ENCODE measurements at places on chromosomes 6 and 20.

GRCh38 chr6:20173833-20174792 lies 38.2 kb downstream of the MBOAT1 start:
- DNase-seq = no peak

GRCh38 chr6:2158596-2159271 lies 86.7 kb downstream of the GMDS start:
- DNase-seq = no peak

DNA sequence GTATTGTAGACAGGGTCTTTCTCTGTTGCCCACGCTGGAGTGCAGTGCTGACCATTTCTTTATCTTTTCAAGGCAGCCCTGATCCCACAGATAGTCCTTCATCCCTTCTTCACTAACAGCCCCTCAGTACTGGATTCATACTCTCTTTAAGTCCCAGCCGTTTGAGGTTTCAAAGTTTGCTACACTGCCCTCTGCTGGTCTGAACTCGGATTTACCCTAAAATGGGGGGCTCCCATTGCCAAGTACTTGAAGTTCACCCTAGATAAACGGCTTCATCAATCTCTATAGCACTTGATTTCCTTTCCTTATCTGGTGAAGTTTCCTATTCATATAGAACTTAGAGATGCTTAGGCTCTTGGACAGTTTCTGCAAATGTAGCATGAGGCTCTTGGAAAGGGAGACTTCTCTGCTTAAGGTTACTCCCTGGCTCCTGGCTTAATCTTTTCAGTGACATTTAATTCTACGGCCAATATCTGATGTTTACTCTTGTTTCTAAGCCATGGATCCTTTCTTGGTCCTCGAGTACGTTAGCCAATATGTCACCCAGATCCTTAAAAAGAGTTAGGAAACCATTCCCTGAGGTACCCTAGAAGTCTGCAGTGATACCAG lies 21.4 kb upstream of the PREP start:
- peak; percentile 44 for DNase-seq

DNA sequence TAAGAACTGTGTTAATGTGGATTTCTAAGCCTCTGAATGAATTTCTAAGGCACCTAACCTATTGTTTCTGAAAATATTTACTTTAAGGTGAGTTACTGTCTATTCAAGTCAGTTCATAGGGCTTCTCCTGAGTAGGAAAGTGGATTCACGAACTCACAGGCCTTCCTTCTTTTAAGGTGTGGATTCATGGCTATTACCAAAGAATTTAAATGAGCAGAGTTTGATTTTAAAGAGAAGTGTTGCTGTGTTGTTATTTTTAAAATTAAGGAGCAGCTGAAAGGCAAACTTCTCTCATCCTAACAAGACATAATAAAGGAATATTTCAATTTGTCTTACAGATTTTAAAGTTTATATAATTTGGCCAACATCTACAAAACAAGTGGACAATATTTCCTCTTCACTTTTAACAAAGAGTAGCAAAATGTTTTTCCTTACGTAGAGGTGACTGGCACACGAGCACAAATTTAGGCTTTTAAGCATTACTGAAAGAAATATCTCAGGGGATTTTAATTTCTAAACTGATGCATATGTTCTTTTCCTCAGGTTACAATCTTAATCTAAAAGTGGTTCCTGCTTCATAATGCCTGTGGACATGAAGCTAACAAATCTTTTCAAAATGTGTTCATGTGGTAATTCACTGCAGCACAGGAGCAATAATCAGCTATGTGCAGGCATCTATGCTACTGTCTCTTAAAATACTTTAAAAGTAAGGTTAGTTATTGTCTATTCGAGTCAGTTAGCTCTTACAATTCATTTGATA lies 602 bp upstream of the TSPYL4 start:
- DNase-seq = no peak

DNA sequence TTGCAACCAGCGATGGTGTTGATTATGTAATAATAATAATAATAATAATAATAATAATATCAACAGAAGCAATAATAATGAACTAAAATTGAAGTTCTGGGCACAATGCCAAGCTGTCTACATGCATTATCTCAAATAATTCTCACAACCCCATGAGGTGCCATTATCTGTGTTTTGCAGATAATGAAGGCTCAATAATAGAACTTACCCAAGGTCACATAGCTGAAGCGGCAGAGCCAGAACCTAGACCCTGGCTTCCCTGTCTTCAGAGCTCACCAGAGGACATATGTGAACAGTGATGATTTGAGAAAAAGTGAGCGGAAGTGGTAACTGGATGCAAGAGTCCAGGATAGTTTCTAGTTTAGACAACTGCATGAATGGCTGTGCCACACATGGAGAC lies 91.0 kb downstream of the HIVEP1 start:
- DNase-seq = no peak

GRCh38 chr6:108947114-108947854 lies 99.1 kb downstream of the ARMC2 start:
- no peak for DNase-seq

DNA sequence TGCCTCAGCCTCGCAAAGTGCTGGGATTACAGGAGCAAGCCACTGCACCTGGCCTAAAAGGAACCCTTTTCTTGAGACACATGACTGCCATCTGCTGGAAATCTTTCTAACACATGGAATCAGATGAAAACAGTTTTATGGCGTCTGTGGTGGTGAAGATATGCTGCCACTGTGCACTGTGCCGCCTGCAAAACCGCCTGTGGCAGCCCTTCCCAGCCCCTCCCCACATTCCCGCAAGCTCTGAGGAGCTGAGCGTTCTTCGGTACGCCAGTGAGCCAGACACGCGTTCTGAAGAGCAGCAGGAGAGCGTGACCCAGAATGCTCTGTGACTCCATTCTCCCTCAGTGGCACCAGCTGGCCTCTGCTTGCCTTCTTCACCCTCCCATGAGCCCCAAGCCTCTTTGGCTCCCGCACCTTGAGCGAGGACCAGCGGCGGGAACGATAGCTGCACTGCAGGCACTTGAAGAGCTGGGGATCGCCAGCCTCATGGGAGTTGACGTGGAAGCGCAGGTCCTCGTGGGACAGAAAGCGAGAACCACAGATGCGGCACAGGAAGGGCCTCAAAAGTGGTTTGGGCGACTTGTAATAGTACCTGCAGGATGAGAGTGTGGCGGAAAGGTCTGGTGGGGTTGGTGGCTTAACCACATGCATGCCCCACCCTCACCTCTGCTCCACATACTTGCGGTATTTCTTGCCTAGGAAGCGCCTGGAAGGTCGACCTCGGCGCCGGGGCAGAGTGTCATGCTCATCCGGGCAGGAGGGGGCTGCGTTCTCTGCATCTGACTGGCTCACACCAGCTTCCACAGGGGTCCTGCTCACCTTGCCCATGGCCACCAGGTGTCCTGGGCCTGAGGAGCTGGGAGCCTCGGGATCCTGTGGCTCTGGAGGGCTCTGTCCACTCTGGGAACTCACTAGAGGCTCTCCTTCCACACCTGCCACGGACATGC lies 8.7 kb downstream of the ZNF335 start:
- DNase-seq = no peak
